NCI-H1105 treated with DMSO at 0.1 percent for 48 hours (cell line): ENCODE measurements at places on chromosomes 16 and 17.

- no peak for DNase-seq
These were observed 22.3 kb downstream of the CD300LF start for GRCh38 chr17:74690409-74690825.

- DNase-seq: no peak
These were observed 6.9 kb downstream of the ALYREF start for GRCh38 chr17:81884520-81884919.

- DNase-seq: no peak
These were observed 739.5 kb upstream of the EEF2KMT start for GRCh38 chr16:5837007-5837670.

GRCh38 chr17:77321649-77322513 lies 181.1 kb downstream of the SEC14L1 start:
- DNase-seq: no peak

DNA sequence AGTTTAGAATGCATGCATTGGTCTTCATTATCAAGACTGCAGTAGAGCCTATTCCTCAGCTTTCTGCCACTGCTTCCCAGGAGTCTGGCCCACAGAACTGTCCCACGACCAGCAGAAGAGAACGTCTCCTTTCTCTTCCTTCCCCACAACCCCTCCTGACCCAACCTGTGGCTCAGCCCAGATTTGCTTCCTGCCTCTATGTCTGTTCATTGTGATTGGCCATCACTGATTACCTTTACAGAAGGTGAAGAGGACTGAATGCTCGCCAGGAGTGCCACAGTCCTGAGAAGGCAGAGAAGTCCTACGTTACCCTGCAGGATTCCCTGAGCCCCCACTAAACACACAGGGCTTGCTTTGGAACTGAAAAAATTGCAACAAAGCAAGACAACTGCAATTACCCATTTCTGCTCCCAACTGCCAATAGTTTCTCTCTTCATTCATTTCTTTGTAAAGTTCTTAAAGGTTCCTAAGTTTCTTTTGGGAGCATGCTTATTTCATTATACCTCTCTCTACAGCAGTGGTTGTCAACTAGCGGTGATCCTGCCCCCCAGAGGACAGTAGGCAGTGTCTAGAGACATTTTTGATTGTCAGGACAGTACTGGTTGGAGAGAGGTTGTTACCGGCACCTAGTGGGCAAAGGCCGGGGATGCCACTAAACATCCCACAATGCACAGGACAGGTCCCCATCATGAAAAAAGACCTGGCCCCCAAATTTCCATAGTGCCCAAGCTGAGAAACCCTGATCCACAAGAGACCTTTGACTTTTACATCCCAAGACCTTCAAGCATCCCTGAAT lies 4.5 kb upstream of the NAT9 start:
- no peak for DNase-seq

DNA sequence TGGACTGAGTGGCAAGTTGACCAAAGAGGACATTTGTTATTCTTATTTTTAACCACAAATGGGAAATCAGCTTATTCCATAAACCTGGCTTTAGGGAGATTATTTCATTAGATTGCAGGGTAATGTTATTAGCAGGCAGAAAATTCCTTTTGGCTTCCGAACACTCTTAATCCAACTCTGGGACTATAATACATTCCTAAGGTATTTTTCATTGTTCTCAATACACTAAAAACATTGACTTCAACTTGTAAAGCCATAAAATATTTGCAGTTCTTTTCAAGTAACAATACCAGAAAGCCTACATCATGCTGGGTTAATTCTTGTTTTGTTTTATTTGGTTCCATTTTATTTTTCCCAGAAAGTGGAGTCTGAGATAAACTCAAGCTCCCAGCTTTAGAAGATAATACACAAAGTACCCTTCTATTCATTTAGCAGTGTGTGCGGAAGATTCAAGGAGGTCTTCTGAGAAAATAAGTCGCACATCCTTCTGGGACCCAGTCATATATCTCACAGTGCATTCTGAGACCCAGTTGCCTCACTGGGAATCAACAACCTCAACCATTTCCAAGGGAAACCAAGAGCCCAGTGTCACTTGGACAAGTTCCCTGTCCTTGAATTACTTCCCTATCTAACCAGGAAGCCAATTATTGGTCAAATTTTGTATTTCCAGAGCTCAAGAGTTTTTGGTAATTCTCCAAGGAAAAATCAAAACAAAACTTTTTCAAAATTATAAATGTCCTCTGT lies 389.6 kb upstream of the DYNLRB2 start:
- DNase-seq: no peak

DNA sequence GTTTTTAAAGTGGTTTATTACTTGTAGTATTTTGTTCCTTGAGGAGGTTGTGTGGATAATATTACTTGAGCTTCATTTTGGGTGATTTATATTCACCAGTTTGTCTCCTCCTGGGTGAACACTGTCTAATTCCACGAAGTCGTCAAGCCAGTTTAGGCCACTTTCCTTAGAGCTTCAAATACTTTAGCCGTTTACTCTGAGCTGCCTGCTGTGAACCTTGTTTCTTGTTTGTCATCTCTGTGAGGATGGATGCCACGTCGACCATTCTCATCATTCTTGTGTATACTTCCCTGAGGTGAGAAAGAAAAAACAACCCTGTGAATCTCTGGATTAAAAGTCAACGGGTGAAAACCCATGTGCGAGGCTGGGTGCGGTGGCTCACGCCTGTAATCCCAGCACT lies 9.0 kb downstream of the KRT24 start:
- no peak for DNase-seq

DNA sequence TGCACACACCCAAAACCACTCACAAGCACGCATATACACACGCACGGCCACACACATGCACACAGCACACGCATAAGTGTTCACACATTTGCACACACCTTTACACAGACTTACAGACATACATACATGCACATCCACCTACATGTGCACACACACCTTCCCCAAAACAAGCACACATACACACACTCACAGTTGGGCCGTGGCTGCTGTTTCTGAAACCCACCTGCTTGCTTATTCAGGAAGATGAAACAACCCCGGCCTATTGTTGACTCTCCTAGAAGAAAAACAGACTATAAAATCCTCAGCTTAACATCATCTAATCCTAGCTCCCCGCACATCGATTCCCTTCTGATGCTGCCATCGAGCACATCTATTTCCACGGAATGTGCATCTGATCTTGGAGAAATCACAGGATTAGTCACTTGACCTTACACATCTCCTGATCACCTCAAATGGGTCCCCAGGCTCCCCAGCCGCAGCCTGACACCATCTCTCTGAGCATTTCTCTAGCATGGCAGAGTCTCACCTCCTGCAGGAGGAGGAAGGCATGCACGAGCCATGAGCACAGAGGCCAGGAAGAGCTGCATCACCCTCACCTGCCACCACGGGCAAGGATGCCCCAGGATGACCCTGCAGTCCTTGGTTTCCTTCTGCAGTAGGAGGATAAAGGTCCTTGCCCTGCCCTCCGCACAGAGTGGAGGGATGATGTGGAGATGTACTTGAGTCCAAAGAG lies 105.8 kb upstream of the CDH5 start:
- no peak for DNase-seq

- no peak for DNase-seq
These were observed 43.2 kb downstream of the GOSR1 start for GRCh38 chr17:30520436-30520835.

- no peak for DNase-seq
These were observed 510.6 kb upstream of the RBFOX1 start for GRCh38 chr16:6822041-6822440.

DNA sequence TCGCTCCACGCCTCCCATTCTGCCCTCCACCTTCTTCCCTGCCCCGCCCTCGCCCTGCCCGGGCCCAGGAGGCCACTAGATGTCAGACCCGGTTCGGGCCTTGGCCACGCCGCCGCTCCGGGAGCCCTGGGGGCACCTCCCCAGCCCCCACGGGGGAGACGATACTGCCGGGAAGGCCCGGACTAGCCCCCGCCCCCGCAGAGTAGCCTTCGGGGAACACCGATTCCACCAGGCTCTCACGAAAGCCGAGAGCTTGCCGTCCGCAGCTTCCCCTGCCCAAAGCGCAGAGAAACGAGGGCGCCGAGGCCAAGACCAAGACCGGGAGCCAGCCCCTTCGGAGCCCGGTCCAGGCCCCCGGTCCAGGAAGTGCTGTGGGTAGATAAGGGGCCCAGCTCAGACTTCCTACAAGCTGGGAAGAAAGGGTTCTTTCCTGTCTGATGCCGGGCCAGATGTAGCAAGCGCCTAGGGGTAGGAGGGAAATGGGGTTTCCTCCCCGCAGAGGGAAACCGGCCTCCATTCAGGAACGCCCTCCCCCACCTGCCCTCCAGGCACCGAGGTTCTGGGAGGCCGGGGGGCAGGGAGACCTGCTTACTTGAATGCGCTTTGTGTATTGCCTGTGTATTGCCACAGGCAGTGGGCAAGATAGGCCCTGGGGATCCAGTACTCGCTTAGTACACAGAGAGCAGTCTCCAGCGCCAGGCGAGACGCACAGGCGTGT lies 806 bp upstream of the CYB561 start:
- DNase-seq: no peak

DNA sequence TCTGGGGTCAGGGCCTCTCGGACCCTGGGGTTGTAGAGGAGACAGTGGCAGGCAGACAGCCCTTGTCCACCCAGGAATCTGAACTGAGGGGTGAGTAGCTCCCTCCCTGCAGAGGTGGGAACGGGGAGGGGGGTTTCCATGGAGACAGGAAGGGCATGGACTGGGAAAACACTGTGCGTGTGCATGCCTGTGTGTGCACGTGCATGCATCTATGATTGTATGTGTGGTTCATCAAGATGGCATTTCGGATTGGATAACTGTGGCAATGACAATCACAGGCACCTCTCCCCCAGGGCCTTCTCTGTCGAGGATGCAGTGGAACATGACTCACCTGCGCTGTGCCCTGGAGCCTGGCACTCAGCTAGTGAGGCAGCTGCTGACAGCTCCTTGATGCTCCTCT lies 6.1 kb upstream of the CD300C start:
- no peak for DNase-seq

GRCh38 chr17:78717431-78717980 lies 64.6 kb downstream of the CYTH1 start:
- DNase-seq: peak; percentile 78

DNA sequence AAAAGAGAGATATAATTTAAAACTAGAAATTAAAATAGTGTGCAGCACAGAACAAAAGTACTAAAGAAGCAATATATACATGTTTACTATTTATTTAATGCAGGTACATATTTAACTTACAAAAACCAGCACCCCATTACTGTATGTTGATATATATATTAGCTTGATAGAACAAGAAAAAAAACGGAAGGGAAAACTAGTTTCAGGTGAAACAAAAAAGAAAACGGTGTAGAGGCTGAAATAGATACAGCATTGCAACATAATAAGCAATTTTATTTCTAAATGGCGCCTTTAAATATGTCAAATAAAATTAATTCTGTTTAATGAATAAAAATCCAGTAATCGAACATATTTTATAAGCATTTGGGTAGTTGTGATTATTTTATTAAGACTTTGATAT lies 3.9 kb downstream of the HNF1B start:
- DNase-seq: no peak

- no peak for DNase-seq
These were observed 201.5 kb downstream of the KCNJ2 start for GRCh38 chr17:70370816-70371215.

GRCh38 chr17:2580661-2581060 lies 12.8 kb upstream of the PAFAH1B1 start:
- no peak for DNase-seq
